Left kidney (tissue), 8 donors: ENCODE measurements at places on chromosomes 7 and 10. TPM values are rescaled to one million over a fixed set of nuclear protein-coding genes. Genes with fewer than 3 reads are reported as not detected.

HOXA9 gene
- 124 TPM for polyA plus RNA-seq

TAC1 gene
- 0.95 TPM for polyA plus RNA-seq

LRRTM3 gene
- 5.7 TPM for polyA plus RNA-seq

CPSF4 gene
- polyA plus RNA-seq: 41.8 TPM

ENO4 gene
- polyA plus RNA-seq: 5.1 TPM

CYP2C9 gene
- polyA plus RNA-seq: 4.8 TPM

TRPV5 gene
- 1.5 TPM for polyA plus RNA-seq

TLL2 gene
- 0.78 TPM for polyA plus RNA-seq

REEP3 gene
- 34.1 TPM for polyA plus RNA-seq

APBB1IP gene
- 1.3 TPM for polyA plus RNA-seq

ELN gene
- 46.4 TPM for polyA plus RNA-seq

NAPEPLD gene
- 52.8 TPM for polyA plus RNA-seq

OR2A42 gene
- 1.8 TPM for polyA plus RNA-seq

CYP3A7 gene
- polyA plus RNA-seq: 1.2 TPM

CCDC172 gene
- polyA plus RNA-seq: not detected

HOGA1 gene
- 49.0 TPM for polyA plus RNA-seq

ACBD7 gene
- 8.9 TPM for polyA plus RNA-seq

WNT8B gene
- 0.85 TPM for polyA plus RNA-seq

ELMO1 gene
- polyA plus RNA-seq: 9.8 TPM

CUBN gene
- 276 TPM for polyA plus RNA-seq

OPN1SW gene
- polyA plus RNA-seq: 2.2 TPM

CLDN4 gene
- 56.5 TPM for polyA plus RNA-seq

CALML3 gene
- not detected for polyA plus RNA-seq

AEBP1 gene
- polyA plus RNA-seq: 64.2 TPM

GNGT1 gene
- polyA plus RNA-seq: not detected

AKR1C4 gene
- not detected for polyA plus RNA-seq
